ENCODE measurements at places on chromosomes 16 and 17. TPM values are rescaled to one million over a fixed set of nuclear protein-coding genes. Genes with fewer than 3 reads are reported as not detected.

- no peaks in the 10 kb centered on the region for H3K27me3 ChIP-seq
- H3K27ac ChIP-seq, result no peak overlapping the region
- H3K4me1 ChIP-seq, result no peaks in the 10 kb centered on the region
- DNase-seq, result no peak
- H3K36me3 ChIP-seq, result no peaks in the 10 kb centered on the region
- H3K4me3 ChIP-seq, result no peak overlapping the region
Observed at GRCh38 chr17:71978435-71978834, 142.4 kb upstream of the SOX9 start.

DNA sequence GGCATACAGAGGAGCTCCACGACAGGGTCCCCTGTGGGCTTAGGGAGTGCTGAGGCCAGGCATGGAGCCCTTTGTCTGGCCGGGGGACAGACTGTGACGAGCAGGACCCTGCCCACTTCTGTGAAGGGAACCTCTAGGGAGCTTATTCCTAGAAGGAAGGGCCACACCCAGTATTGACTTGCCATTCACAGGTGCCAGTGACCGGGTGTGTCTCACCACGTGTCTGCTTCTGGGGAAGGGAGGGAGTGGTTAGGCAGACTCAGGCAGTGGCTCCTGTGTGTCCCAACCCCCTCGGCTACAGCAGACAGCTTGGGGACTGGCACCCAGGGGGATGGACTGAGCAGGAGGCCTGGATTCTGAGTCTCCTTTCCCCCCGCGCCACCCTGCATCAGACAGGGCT is 57.2 kb downstream of the SOCS1 start:
- no peaks in the 10 kb centered on the region for H3K27me3 ChIP-seq
- no peaks in the 10 kb centered on the region for H3K36me3 ChIP-seq
- no peak for DNase-seq
- H3K27ac ChIP-seq, result no peak overlapping the region
- H3K4me3 ChIP-seq, result no peak overlapping the region
- H3K4me1 ChIP-seq, result no peaks in the 10 kb centered on the region

Gene NOTUM
- 0.79 TPM for total RNA-seq

Gene NPIPB9
- total RNA-seq, result 1.2 TPM

Gene OTOA
- total RNA-seq, result 0.97 TPM
